HS-27A (cell line): ENCODE measurements at places on chromosomes 4 and X.

- DNase-seq, result no peak
Measured at GRCh38 chr4:54016504-54016903, 47.9 kb downstream of the CHIC2 start.

DNA sequence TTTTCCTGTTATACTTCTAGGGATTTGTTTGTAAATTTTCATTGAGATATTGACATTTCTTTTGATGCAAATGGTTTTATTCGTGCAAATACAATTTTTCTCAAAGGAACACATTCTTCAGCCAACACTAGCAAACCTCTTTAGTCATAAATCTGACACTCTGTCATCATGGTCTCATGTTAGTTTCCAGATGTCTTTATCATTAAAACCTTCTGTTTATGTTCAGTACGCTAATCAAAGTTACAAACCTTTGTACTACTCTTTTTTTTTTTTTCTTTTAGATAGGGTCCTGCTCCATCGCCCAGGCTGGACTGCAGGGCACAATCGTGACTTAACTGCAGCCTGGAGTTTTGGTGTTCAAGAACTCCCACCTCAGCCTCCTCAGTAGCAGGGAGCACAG, 7.1 kb downstream of the SLC25A31 start:
- no peak for DNase-seq

- no peak for DNase-seq
Measured at GRCh38 chr4:83276299-83277040, 8.1 kb downstream of the COQ2 start.

DNA sequence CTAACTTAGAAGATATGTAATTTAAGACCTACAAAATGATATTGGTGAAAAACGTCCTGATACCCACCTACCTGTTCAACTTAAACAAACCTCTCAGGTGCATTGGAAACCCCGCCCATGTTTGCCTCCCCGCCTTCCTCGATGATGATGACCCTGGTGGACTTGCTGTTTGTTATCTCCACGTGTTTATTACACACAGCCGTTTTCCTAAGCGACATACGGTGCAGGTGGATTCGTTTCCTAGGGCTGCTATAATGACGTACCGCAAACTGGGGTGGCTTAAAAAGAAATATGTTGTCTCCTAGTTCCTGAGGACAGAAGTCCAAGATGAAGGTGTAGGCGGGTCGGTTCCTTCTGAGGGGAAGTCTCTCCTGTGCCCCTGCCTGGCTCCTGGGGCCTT, 110.7 kb downstream of the GPR143 start:
- no peak for DNase-seq

- DNase-seq, result no peak
Measured at GRCh38 chrX:53354669-53355068, 67.8 kb downstream of the SMC1A start.

DNA sequence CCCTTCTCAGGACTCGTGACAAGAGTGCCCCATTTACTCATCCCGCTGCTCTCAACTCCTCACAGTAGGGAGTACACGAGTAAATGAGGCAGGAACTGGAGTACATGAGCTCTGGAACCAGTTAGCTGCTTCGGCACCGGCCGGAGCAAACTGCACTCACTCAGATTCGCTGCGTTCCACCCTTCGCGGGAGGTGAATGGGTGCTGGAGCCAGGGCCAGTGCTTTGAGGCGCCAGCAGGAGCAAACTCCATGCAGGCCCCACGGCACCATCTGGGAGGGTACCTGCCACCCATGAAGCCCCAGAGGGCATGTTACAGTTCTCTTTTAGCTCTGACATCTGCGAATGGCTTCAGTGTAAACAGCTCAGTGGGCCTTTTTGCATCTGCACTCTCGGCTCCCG, 315.5 kb upstream of the GK2 start:
- DNase-seq, result no peak

DNA sequence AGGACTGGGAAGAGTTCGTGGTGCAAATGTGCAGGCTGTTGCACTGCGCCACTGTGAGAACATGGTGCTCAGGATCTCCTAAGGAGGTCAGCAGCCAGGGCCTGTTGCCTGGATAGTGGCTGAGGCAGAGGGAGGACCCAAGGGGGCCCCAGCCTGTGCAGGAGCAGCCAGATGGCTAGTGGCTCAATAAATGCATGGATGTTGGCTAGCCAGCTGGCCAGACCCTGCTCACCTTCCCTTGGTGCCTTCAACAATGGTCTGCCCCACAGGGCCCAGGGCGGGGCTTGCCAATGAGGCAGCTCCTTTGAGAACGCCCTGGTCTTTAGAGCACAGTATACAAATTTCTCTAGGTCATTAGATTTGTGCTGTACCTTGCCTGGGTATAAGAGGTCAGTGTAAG, 67.4 kb downstream of the TNIP2 start:
- no peak for DNase-seq

DNA sequence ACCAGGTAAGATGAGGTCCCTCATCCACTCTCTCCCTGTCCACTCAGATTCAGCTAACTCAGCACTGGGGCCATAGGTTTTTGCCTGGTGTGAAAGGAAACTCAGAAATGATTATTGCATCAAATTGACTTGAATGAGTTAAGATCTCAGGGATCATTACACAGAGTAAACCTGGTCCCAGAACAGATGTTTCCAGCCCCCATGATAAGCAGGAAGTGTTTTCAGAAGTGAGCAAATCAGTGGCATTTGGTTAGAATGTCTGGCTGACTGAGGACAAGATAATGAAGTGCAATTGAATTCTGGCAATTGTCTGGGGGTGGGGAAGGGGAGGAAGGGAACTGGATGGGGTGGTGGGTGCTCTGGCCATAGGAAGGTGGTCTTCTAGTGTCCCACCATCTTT, 108.0 kb downstream of the CHIC2 start:
- DNase-seq, result no peak
